ENCODE measurements at places on chromosomes 2 and 18. TPM values are rescaled to one million over a fixed set of nuclear protein-coding genes. Genes with fewer than 3 reads are reported as not detected.

DNA sequence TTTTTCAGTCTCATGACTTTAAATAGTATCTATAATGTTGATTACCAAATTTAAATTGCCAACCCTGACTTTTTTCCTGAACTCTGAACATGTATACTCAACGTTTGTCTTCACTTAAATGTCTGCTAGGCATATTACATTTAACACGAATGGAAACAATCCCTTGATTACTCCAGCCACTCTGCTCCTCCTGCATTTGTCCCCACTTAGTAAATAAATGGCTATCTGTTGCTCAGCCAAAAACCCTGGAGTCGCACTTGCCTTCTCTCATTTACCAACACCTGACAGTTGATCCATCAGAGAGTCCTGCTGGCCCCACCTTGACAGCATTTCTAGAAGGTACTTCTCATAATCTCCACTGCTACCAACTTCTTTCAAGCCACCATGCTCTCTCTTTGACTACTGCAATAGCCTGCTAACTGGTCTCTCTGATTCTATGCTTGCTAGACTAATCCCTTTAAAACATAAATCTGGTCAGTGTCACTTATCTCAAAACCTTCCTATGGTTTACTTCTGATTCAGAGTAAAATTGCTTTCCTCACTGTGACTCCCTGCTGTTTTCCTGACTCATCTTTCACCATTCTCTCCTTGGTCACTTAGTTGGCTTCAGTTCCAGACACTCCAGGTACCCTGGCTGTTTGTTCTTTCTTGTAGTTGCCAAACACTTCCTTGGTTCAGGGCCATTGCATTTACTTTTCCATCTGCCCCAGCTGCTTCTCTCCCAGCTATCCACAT is 31.9 kb downstream of the SPAG16 start:
- no peak for DNase-seq

DNA sequence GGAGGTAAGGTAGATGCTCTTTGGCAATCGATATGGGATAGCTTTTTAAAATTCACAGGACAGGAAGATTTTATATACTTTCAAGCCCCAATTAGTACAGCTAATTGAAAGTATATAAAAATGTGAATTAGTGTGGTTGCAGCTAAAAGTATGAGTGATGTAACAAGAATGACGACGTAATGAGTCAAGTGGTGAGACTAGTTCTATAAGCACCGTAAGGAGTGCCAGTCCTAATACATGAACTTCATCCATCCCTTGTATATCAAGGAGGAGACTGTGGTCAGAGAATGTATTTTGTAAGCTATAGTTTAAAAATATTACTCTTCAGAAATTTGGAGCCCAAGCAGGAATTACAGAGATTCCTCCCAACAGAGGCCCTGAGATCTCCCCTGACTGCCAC is 25.8 kb downstream of the DNAJC27 start:
- no peak for DNase-seq

DNA sequence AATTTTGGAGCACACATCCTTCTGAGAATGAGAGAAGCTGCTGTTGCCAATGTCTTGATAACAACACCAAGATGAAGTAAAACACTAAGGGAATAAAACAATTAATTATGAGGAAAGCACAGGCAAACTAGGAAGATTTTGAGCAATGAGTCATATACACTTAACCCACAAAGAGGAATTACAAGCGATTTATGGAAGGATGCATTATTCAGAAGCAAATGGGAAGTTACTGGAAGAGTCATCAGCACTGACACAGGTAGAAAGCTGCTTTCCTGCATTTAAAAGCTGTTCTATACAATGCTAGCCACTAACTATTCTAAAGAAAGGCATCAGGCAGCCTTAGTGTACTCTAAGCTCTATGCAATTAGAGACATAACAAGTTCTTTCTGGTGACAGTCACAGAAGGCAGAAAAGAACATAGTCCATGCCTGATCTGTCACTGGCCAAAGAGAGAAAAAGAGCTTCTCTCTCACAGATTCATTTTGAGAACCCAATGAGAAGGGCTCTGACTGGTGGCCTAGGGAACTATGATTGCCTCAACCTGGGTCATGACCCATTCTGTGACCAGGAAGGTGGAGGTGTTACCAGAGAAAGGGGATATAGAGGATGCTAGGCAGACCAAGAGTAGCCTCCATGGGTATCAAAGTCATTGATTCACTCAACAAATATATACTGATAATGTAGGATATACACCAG is 45.4 kb downstream of the M1AP start:
- no peak for DNase-seq

GRCh38 chr2:197514754-197515153 is 1.1 kb upstream of the MOB4 start:
- no peak for DNase-seq

Gene UGT1A7
- total RNA-seq, result not detected

DNA sequence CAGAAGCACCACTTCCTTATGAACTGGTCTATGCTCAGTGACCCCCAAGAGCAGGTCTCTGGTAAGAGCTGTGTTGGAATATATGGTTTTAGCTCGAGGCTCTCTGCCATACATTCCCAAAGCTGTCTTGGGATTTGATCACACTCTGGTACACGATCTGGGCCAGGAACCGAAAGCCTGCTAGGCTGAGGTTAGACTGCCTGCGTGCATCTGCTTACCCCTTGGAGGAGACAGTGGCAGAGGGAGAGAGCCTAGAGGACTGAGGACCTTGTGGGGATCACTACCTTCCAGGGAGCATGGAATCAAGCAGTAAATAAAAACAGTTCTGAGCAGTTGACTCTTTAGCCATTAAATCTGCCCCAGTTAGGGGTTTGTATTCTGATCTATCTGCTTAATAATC is 63.7 kb downstream of the ZNF532 start:
- DNase-seq, result no peak

Gene NOSTRIN
- not detected for total RNA-seq

DNA sequence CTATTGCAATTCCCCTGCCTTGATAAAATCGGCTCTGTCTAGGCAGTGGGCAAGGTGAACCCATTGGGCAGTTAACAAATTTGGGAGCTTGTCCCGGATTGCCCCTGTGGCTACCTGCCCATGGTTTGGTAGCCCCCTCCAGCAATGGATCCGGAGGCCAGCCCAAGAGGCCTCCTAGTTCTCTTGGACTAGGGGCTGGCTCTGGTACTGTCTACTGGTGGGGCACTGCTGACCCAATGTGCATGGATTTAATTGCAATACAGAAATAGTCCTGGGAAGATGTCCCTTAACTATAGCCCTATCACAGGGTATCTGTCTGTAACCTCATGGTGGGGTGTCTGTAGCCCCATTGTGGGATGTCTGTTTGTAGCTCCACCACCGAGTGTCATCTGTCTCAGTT is 37.5 kb upstream of the SH3RF3 start:
- DNase-seq, result no peak

Gene ZNF804A
- not detected for total RNA-seq

- DNase-seq, result no peak
Measured at GRCh38 chr2:68367953-68368653, 3.0 kb downstream of the PLEK start.

- DNase-seq, result no peak
Measured at GRCh38 chr18:31039426-31039825, 3.1 kb downstream of the DSC3 start.
